ENCODE measurements at places on chromosomes 16 and 17.

- DNase-seq: no peak
These were observed 14.0 kb downstream of the EEF2K start for GRCh38 chr16:22220069-22220440.

- no peak for DNase-seq
These were observed 29.7 kb downstream of the FAM222B start for GRCh38 chr17:28812748-28813377.

DNA sequence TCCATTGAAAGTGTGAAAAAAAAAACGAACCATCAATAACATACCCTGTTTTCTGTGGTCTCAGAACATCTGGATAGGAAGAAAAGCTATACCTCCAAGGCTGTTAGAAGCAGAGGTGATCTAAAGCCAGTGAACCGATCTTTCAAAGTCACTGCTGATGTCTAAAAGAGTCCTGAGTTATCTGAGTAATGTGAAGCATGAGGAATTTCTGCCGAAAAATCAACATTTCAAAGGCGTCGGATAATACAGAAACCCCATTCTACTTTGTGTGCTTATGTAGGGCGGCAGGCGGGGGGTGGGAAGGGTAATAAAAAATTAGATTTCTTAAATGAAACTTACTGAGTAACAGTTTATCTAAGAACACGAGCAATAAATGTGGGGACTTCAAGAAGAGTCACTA lies 3.9 kb downstream of the XYLT1 start:
- no peak for DNase-seq

- DNase-seq: no peak
These were observed 85.0 kb upstream of the ZNF750 start for GRCh38 chr17:82924812-82925211.

DNA sequence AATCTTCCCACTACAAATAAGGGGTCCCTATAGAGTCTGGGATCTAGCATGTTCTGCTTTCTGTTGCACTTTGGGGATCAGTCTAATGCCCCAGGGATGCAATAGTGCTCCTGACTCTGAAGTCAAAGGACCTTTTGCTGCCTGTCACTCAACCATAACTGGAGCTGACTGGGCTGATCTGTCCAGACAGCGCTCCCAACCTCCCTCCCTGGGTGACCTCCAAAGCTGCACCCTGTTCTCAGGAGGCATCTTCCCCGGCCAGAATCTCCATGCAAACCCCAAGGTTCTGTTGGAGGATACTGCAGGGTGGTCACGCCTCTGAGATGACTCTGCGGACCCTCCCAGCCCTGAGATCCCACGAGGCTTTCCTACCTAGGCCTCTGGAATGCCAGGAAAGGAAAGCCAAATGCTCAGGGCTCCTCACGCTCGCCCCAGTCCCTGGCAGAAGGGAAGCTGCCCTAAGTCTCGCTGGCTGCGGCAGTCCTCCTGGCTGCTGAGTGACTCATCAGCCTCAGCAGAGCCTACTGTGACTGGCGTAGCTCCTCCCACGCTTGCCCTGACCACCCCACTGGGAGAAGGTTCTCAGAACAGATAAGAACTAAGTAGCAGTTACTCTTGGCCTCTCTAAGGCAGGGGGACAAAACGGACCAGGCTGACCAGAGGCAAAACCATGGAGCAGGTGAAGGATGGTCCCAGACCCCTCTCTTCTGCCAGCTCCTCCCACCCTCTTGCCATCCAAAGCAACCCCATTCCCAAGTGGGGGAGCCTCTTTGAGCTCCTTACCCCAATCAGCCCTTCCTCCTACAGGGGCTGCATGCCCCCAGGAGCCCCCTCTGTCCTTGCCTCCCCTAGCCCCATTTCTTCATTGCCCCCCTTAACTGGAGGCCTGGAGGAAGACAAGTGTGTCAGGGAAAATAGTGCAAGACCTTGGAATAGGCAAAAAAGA lies 124.1 kb upstream of the TNRC6C start:
- DNase-seq: no peak

DNA sequence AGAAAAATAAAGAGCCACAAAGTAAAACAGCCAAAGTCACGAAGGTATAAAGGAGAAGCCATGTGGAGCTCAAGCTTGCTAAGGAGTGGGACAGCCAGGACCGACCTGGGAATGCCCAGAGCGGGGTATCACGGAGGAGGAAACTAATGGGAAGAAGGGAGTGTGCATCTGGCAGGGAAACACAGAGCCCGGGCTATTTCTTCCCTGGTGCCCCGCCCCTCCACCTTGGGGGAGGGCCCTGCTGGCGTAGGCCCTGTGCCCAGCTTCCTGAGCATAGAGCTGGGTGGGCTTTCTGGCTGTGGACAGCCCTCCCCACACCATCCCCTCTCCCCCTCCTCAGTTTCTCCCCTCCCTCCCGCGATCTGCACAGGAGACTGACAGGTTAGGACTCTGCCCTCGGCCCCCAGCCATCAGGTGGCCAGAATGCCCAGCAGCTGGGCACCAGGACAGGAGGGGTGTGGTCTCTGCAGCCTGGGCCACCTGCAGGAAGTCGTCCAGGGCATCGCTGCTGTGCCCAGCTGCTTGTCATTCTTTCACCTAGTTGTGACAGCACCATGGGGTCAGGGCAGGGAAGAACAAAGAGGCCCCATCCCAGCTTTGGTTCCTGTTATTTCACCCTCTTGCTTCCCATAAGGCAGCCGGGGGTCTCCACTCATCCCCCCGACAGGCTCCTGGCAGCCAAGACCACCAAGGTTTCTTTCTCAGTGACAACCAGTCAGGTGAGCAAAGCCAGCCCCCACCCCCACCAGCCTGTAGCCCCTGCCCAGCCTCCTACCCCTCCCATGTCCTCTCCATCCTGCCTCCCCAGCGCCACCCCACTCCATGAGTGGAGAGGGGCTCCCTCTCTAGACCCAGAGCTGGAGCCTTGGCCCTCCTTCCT lies 7.1 kb upstream of the DCAF7 start:
- DNase-seq: no peak

GRCh38 chr17:55229276-55229675 lies 35.5 kb upstream of the HLF start:
- DNase-seq: no peak

DNA sequence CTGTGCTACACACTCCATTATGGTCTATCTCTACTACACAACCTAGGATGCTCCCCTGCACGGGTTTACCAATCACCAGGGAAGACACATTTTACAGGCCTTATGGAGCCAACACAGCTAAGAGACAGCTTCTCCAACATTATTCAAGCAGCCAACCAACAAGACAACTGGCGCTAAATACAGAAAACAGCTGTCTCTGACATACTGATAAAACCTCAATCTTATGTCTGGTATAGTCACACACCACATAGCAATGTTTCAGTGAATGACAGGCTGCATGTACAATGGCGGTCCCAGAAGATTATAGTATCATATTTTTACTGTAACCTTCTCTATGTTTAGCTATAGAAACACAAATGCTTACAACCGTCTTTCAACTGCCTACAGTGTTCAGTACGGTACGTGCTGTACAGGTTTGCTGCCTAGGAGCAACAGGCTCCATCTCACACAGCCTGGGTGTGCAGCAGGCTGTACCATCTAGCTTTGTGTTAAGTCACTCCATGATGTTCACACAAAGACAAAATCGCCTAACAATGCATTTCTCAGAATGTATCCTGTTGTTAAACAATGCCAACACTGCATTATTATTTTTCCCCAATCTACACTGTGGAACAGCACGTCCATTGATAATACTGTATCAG lies 10.9 kb downstream of the USP22 start:
- no peak for DNase-seq

DNA sequence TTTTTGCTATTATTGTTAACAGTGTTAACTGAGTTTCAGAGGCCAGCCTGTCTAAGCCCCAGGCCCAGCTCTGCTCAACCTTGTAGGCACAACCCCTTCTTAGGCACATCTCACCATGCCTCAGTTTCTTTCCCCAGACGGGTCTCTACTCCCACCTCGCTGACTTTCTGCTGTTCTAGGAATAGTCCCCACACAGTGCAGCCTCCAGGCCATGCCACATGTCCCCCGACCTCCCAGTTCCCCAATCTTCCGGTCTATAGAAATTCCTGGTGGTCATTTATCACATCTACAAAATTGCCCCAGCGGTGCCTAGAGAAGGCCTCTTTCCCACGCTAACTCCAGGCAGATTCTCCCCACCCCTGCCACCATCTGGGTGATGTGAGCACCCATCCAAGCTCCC lies 34.8 kb downstream of the ADGRG5 start:
- DNase-seq: no peak
